ENCODE measurements at places on chromosomes 4 and X. TPM values are rescaled to one million over a fixed set of nuclear protein-coding genes. Genes with fewer than 3 reads are reported as not detected.

- no peak for DNase-seq
These were observed 332.7 kb upstream of the HAND2 start for GRCh38 chr4:173862754-173863153.

DNA sequence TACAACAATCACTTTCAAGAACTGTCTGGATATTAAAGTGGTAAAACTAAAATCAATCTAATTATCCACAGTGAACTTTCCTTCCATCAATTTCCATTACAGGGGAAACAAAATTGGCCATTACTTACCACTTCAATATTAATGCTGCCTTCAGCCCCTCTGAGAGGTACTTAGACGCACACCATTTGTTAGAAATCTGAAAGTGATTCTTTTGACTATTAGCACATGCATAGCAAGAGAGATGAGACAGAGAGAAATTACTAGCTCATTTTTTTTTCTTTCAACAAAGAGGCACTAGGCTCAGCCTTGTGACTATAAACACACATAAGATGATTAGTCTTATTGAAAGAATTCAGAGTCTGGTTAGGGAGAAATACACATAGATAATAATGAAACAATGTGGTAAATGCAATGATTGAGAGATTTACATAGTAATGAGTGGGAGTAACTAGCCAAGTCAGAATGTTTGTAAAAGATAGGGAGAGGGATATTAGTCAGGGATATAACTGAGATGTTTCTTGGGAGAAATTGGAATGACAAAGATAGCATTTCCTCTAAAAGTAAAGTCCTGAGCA lies 93.3 kb downstream of the YIPF7 start:
- no peak for DNase-seq

- DNase-seq: no peak
These were observed 2120.5 kb downstream of the PCDH7 start for GRCh38 chr4:32840461-32841189.

DNA sequence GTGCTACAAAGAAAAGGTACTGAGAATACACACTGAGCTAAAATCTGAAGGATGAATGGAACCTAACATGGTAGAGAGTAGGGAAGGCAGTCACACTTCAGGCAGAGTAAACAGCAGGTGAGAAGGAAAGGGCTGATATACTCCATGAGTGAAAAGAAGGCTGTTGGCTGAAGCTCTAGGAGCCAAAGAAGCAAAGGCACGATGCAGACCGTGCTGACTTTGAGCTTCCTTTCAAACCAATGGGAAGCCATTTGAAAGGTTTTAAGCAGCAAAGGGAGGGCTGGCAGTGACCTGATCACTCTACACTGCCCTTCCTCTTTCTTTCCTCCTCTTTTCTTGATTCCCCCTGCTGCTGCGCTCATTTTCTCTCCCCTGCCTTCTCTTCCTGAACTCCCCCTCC lies 66.4 kb downstream of the TMEM154 start:
- no peak for DNase-seq

DNA sequence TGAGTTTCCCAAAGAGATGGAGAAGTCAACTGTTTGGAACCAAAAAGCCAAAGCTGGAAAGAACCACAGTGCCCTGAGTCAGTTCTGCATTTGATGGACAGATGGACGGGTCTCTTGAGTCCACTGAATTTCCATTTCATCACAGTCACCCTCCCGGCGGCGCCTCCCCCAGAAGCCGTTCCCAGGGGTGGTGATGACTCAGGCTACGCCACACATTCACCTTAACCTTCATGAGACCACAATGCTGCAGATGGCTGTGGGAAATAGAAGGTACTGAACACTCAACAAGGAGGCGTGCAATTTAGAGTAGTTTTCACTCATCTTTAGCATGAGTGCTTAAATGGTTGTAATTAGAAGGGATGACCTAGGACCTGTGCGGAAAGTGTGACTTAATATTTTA lies 61.3 kb downstream of the STOX2 start:
- no peak for DNase-seq

GRCh38 chrX:51955200-51955599 lies 61.8 kb downstream of the MAGED1 start:
- no peak for DNase-seq

DNA sequence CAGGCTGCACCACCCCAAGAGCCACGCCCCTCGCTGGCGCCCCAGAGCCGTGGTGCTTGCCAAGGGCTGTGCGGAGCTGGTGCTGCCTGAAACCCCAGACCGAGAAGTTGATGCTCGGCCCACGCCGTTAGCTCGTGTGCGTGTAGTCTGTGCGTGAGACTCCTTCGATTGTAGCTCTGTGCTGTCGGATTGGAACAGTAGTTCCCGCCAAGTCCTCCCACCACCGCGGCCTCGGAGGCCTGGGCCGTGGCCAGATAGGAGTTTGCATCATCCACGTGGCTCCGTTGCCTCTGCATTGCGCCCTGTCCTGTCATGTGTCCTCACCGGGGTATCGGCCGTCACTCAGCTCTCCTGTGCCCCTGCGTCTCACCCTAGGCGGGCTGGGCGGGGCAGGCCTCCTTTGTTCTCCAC lies 24.2 kb downstream of the TNIP2 start:
- DNase-seq: no peak

DNA sequence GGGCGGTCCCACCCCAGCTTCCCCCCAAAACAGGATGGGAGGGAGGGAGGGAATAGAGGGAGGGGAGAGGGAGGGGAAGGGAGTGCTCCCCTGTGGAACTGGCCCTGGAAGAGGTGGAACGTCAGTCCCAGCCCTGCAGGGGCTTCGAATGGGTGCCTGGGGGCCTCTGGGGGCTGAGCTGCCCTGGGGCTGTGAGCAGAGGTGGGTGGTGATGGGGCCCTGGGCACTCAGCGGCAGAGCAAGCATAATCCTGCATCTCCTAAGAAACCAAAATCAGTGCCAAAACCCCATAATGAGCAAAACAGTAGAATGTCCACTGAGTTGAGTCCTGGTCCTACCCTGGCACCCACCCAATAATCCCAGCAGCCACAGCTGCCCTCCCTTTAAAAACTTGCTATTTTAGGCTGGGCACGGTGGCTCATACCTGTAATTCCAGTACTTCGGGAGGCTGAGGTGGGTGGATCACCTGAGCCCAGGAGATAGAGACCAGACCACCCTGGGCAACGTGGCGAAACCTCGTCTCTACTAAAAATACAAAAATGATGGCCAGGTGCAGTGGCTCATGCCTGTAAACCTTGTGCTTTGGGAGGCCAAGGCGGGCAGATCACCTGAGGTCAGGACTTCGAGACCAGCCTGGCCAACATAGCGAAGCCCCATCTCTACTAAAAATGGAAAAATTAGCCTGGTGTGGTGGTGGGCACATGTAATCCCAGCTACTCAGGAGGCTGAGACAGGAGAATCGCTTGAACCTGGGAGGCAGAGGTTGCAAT lies 11.1 kb downstream of the DOK7 start:
- DNase-seq: no peak

DNA sequence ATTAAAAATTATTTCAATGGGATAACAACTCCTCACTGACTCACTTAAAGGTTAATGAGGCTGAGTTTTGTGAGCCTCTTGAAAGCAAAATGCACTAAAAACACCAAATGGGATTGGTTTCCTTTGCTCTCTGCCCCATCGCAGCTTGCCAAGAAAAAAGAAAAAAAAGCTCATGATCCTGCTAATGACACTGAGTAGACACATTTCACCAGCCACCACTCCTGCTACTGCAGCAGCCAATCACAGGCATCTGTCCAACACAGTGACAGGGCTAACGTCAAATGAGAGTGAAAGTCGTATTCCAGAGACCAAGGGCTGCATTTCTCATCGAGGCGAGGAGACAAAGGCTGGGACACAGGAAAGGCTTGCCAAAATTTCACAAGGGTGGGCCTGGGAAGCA lies 5.2 kb downstream of the APBB2 start:
- no peak for DNase-seq

GRCh38 chrX:109992203-109992602 lies 10.7 kb upstream of the TMEM164 start:
- DNase-seq: no peak

DNA sequence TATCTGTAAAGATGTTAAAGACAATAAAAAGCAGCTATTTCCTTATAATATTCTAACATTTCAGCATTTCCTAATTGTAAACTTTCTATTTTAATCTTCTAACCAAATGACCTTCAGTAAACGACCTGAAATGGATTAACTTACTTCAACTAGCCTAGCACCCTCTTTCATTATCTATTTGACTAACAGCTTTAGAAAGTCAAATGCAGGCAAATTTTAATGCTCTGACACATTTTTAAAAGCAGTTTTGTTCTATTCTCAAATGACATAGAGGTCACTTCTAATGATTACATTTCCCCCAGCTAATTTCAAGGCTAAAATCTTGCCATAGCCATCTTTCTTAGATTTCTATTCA lies 41.9 kb downstream of the SLC7A11 start:
- DNase-seq: no peak

GRCh38 chr4:152689615-152690501 lies 10.1 kb upstream of the TMEM154 start:
- no peak for DNase-seq

GRCh38 chr4:137367620-137368019 lies 164.7 kb downstream of the PCDH18 start:
- DNase-seq: peak; percentile 81

GRCh38 chrX:123486297-123486696 lies 246.6 kb downstream of the THOC2 start:
- DNase-seq: no peak

- peak; percentile 48 for DNase-seq
These were observed 15.3 kb downstream of the SEPSECS start for GRCh38 chr4:25144870-25145481.

- DNase-seq: no peak
These were observed 9.3 kb upstream of the SMIM20 start for GRCh38 chr4:25904748-25905082.

- peak; percentile 56 for DNase-seq
These were observed 1.7 kb upstream of the SPARCL1 start for GRCh38 chr4:87530868-87531267.

DNA sequence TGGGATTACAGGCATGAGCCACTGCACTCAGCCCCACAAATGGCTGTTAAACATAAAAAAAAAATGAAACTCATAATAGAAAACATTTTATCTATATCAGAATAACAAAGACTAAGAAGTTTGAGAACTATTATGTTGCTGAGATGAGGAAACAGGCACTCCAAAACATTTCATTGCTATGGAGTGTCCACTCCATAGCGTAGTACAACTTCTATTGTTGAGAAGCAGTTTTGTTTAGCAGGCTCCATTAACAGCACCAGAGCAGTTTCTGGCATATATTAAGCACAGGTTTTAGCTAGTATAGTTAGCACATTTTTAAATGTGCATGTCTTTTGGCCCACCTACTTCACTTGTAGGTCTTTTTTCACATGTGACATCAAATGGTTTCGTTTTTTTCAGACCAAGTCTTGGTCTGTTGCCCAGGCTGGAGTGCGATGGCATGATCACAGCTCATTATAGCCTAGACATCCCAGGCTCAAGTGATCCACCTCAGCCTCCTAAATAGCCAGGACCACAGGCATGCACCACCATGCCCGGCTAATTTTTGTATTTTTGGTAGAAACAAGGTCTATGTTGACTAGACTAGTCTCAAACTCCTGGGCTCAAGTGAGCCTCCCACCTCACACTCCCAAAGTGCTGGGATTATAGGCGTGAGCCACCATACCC lies 5.8 kb downstream of the HMGB2 start:
- no peak for DNase-seq

DNA sequence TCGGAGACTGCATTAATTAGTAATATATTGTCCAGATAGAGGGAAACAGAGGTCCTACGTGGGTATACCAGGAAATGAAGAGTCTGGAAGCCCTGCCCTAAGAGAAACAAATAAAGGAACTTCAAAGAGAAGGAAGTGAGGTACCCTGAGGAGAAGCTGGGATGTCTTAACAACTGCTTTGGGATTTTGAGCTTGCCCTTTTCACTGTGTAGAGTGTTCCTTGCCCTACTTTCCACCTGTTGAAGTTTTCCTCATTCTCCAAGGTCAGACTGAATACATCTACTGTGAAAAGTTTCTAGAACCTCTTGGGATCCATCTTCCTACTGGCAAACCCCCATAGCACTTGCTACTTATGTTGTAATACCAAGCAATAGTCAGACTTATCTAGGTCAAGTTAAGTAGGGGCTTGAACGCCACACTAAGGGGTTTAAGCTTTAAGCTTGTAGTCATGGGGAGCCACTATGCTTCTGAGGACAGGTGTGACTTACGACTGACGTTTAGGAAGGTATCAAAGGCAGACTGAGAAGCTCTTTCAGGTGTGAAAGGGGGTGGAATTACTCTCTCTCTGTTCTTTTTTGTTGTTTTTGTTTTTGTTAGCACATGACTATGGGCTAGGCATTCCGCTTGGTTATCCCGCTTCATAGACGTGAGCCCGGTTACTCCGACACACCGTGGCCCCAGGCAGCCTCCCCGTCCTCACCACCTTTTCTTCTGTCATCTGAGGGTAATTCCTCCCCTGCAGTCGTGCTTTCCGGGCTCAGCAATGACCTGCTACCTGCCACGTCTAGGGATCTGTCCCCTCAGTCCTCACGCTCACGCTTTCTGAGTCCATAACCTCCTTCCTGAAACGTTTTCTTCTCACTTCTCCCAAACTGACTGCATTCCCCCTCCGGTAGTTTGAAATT lies 959 bp upstream of the REST start:
- no peak for DNase-seq

- DNase-seq: no peak
These were observed 16.2 kb upstream of the WDR19 start for GRCh38 chr4:39166177-39166576.

DNA sequence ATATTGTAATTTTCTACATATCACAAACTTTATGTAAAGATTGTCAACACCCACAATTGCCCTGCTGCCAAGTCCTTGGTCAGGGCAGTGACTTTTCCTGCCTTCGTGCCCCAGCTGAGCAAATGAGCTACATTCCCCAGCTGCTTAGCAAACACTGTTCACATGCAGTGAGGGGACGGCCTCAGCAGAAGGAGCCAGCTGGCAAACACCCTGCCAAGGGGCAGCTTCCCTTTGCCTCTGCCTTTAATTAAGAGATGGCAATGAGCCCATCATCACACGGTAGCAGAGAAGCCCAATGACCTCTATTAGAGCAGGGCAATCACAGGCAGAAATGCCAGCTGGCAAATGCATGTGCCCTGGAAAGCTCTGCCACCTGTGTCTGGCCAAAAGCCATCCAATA lies 253.4 kb downstream of the EPHA5 start:
- DNase-seq: no peak

DNA sequence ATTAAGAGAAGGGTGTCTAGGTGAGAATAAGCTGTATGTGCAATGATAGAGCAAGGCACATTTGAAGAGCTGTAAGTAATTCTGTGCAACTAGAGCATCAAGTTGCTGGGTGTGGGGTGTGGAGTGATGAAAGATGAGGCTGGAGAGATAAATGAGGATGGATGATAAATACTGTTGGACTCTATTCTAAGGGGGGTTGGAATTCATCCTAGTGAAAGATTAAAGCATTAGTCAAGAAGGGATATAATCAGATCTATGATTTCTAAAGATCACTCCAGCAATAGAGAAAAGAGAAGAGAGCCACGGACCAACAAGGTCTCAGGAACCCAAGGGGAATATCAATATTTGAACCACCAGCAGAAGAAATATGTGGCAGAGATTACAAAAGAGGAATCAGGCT lies 415.0 kb upstream of the RPS6KA3 start:
- peak; percentile 26 for DNase-seq

GRCh38 chrX:1244164-1245076 lies 24.2 kb upstream of the CSF2RA start:
- no peak for DNase-seq

PPP2R2C gene
- not detected for total RNA-seq

PCDH10 gene
- not detected for total RNA-seq

ETDB gene
- total RNA-seq: not detected

DUSP9 gene
- not detected for total RNA-seq

FABP2 gene
- total RNA-seq: not detected

UVSSA gene
- 4.1 TPM for total RNA-seq

IL2 gene
- not detected for total RNA-seq

VCX3A gene
- total RNA-seq: not detected

ABCG2 gene
- total RNA-seq: 0.76 TPM

CT83 gene
- total RNA-seq: not detected

FGFBP2 gene
- not detected for total RNA-seq

DDX53 gene
- total RNA-seq: not detected

TENM3 gene
- 16.3 TPM for total RNA-seq
